ENCODE measurements at places on chromosomes 5 and 9.

GRCh38 chr5:40501711-40502444, 177.8 kb upstream of the PTGER4 start:
- DNase-seq = no peak

DNA sequence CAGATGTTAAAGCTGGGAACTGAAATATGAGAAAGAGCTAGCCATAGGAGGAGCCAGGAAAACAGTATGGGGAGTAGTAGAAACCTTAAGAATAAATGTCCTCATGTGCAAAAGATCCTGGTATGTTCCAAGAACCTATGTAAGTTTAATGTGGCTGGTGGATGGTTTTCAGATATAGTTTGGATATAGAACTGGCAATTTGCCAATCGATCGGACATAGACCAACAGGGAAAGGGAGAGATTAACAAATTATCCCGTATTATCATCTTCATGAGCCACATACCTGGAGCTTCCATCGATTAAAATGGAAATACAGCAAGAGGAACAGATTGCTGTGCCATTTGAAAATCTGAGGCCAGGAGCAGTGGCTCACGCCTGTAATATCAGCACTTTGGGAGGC, 388.7 kb downstream of the PRELID2 start:
- no peak for DNase-seq

DNA sequence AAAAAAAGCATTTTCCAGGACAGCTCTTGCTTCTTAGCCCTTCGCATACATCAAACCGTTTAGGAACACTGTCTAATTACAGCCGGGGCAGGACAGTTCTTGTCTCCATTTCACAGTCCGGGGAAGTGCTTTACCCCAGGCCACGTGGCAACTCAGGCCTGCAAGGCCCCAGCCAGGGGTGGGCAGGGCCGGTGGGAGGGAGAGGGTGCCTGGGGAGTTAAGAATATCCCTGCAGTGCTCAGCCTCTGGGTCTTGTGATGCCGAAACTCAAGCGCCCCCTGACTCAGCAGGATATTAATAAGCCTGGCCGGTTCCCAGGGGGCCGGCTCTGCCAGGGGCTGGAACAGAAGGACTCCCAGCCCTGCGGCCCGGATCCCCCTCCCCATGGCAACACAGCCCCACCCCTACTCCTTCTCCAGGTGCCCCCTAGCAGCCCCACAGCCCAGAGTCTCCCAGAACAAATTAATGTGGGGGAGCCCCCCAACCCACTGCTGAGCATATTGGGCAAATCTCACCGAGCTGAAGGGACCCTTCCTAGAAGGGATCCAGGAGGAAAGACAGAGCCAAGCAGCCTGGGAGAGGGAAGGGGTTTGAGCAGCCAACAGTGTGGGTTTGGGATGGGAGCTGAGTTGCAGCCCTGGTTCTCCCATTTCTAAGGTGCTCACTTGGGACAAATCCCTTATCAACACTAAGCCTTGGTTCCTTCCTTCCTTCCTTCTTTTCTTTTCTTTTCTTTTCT, 45.3 kb downstream of the PLPP7 start:
- no peak for DNase-seq

DNA sequence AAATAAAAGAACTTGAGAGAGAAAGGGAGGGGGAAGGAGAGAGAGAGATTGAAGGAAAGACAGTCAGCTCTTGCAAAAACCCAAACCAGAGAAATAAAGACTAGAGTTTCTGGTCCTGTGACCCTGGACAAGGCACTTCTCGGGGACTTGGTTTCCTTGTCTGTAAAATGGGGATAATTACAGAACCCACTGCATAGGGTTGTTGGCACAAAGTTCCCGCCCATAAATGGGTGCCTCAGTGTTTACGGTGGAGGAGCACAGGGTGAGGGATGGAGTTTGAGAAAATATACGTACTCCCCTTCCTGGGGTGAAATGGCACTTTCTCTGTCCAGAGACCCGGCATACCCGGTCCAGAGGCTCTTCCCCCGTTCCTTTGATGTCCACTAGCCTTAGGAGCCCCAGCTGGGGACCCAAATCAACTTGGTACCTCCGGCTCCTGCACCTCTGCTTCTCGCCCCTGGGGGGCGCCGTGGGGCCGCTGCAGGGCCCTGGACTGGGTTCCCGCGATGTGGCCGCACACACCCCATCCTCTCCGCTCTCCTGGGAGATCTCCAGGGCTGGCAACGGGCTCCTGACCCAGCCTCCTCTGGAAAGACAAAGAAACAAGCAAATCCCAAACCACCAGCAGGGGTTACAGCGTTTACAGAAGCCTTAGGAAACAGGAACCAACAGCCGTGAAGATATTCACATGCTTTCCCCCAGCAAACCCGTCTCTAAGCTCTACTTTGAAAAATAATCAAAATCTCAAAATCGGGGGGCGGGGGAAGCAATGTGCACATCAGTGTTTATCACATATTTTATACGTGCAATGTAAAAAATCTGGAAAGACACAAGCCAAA, 26.3 kb downstream of the PTGES start:
- peak; percentile 38 for DNase-seq

DNA sequence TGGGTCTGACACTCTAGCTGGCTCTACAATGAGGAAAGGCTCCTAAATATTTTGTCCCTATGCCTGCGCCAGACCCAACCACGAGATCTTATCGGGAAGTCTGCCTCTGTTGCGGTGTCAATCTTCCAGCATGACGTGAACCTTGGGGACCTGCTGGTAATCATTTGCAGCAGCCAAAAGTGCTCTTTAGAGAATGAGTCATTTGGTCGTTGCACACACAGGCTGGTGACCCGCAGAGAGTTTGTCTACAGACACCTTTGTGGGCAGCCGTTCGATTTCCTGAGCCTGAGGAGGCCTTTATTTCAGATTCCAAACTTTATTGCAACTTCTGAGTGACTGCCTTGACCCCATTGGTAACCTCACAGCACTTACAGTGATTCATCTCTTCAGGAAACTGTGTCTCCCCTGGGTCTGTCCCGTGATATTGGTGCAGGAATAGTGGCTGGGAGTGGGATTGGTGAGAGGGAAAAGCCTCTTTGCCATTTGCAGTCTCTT, 326.1 kb downstream of the NSG2 start:
- no peak for DNase-seq

DNA sequence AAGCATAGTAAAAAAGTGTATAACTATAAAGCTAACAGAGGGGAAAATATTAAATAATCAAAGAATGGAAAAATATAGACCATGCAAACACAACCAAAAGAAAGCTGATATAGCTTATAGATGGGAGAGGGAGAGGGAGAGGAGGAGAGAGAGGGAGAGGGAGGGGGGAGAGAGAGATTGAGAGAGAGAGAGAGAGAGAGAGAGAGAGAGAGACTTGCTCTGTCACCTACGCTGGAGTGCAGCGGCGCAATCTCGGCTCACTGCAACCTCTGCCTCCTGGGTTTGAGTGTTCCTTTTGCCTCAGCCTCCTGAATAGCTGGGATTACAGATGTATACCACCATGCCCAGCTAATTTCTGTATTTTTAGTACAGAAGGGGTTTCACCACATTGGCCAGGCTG, 110.6 kb downstream of the RAPGEF6 start:
- no peak for DNase-seq

DNA sequence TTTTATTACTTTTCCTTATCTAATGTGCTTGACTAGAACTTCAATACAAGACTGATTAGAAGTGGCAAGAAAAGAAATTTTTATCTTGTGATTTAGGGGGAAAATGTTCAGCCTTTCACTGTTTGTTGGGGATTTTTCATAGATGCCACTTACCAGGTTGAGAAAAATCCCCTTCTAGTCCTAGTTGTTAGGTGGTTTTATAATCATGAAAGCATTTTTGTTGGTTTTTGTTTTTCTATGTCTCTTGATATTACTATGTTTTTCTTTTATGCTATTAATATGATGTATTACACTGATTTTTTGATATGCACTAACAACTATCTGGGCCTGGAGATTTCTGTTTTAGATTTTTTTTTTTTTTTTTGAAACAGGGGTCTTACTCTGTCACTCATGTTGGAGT, 134.0 kb downstream of the PARP8 start:
- DNase-seq = no peak

DNA sequence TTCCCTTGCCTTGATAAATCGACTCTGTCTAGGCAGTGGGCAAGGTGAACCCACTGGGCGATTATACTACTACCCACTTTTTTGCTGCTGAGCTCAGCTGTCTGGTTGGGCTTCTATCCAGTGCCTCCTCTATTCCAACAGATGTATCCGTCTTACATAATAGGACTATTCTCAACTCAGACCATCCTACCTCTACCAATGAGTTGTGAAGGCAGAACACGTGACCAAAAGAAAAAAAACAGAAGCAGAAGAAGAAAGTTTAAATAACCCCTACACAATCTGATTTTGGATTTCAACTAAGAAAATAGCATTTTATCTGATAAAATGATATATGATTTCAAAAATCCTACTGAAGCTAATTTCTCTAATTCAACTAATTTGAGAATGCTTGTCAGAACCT, 16.2 kb upstream of the SHOC1 start:
- no peak for DNase-seq

DNA sequence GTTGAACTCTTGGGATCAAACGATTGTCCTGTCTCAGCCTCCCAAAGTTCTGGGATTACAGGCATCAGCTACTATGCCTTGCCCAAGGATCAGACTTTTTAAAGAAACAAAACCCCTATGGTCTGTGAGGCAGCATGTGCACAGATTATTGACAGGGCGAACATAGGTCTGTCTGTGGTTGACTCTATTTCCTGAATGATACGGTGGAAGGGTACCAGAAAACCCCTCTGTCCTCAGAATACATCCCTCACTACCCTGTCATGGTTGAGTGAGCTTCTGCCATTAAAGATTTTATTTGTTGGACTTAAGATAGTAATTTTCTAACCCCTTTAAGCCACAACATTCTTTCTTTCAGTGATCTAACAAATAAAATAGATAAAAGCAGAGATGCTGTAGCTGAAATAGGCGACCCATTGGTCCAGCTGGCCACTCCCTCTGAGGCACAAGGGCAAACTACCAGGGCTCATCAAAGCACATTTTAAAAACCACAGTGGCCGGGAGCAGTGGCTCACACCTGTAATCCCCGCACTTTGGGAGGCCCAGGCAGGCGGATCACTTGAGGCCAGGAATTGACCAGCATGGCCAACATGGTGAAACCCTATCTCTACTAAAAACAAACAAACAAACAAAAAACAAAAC, 84.9 kb upstream of the ANKRD55 start:
- no peak for DNase-seq

DNA sequence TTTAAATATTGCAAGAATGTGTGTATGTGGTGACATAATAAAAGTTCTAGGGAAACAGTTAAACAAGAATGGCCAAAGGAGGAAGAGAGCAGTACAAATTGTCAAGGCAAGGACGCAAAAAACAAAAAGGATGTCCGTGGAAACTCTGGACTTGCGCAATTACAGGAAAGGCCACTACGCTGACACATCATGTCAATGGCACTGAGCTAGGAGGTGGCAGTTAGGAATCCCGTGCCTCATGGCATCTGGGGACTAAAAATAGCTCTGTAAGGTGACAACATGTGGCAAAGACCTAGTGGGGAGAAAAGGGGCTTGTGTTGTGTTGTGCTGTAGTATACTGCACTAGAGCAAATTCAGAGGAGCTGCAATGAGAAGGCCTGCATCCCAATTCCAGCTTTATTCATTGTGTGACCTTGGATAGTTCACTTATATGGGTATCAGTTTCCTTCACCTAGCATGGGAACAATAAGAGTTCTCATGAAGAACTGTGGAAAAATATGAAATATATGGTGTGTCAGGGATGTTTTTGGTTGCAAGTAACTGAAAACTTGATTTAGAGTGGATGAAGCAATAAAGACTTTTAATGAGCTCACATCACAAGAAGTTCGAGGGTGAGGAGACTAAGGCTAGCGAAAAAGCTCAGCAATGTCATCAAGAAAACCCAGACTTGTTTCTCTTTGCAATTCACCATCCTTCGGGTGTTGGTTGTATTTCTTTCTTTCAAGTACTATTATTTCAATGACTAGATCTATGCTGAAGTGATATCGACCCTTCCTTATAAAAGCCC, 124.1 kb upstream of the STC2 start:
- DNase-seq = no peak

- DNase-seq = no peak
Measured at GRCh38 chr9:114049441-114050225, 28.5 kb downstream of the AMBP start.

- no peak for DNase-seq
Measured at GRCh38 chr5:168800701-168801100, 221.5 kb upstream of the PANK3 start.

DNA sequence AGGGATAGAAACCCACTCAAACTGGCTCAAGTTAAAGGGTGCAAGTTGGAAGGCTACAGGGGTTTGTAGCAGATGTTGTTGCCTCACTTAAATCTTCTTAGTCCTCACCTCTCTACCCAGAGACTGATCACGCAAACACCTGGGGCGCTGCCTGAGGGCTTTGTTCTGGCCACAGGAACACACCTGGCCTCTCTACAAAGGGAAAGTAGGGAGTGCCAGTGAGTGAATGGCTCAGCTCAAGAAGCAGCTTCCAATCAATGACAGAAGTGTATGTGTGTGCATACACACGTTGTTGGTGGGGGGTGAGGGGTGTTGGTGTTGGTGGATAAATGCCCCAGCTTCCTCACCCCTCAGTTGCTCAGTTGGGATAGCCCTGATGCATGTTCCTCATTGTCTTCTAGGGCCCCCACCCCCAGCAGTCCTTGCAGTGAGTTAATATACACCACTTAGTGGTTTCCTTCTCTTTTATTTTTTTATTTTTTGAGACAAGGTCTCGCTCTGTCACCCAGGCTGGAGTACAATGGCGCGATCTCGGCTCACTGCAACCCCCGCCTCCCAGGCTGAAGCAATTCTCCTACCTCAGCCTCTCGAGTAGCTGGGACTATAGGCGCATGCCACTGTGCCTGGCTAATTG, 30.6 kb upstream of the CTNNA1 start:
- DNase-seq = no peak

DNA sequence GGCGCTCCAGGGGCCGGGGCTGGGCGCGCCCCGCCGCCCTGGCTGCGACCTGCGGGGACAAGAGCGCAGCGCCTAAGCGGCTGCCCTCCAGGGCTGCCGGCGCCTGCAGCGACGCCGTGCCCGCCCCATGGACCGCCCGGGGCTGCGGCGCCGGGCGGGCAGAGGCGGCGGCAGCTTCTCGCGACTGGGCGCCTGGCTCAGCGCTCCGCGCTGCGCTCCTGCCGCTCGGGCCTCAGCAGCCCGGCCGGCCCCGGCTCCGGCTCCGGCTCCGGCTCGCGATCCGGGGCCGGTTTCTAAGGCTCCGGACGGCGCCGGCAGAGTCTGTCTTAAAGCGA, at the start of gene PITX1:
PITX1 (minus strand) TSS at position 328 of the 335 bp plus-strand sequence. CDS start 347 bp downstream, outside the sequence.
- DNase-seq = no peak

DNA sequence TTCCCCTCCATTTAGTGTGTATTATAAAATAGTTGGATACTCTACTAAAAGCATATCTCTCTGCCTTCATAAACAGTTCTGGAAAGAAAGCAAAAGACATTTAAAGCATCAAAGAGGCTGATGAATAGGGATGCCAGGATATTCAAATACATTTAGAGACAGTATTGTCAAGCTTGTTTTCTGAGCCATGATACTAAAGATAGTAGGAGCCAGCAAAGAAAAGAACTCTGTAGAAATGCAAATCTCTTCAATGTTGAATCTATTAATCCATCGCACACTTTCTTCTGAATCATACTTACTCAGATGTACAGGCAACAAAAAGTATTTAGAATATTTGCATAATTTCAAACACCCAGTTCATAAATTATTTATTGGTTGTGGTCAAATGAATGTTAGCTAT, 207.1 kb upstream of the MEF2C start:
- no peak for DNase-seq

- DNase-seq = no peak
Measured at GRCh38 chr9:124454791-124455443, 4.7 kb downstream of the ADGRD2 start.

GRCh38 chr9:15349892-15350761, 43.1 kb upstream of the TTC39B start:
- DNase-seq = no peak
